ENCODE measurements at places on chromosomes 3 and 15.

DNA sequence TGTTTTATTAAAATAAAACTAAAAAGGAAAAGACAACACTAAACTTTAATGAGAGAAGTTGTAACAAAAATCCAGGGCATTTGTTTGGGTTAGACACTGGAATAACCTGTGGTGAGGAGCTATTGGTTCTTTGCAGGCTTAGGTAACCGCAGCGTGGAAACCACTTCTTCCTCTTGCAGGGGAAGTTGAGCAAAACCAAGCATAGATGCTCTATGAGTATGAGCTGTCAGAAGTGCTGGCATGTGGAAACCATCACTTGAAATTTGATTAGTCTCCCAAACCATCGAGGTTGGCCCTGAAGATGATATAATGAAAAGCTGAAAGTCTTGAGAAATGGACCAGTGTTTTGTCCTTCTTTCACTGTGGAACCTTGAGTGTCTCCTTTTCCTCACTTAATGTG lies 127.1 kb upstream of the RBMS3 start:
- ATAC-seq = no peak

DNA sequence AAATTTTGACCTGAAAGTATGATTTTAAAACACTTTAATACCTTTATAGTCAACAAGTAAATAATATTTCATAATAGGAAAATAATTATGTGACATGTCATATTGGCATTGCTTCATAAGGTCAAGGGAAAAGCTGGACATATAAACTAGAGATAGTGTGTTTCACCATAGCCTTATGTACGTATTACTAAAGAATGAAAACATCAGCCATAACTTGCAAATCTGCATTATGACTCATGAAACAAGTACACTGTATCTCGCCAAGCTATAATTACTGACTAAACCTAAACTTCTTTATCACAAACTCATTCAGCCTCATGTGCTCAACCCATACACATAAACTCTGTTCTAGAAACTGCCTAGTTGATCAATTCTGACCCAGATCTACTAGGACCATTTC lies 950.1 kb downstream of the FHIT start:
- no peak for ATAC-seq

DNA sequence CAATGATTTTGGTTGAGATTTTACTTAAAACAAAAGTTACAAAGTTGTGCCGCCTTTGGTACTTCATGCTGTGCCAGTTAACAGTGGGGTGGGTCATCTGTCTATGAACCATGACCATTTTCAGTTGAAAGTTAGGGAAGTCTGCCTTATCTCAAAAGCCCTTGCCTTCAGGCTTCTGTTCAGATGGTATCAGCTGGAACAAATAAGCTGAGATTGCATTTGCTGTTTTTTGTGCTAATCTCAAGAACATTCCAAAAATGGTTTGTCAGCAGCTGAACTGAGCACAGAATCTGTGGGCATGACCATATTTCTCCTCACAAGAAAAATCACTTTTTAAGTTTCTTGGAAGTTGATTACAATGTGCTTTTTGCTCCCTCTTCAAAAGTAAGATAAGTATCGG lies 142.3 kb downstream of the IL5RA start:
- ATAC-seq = no peak

DNA sequence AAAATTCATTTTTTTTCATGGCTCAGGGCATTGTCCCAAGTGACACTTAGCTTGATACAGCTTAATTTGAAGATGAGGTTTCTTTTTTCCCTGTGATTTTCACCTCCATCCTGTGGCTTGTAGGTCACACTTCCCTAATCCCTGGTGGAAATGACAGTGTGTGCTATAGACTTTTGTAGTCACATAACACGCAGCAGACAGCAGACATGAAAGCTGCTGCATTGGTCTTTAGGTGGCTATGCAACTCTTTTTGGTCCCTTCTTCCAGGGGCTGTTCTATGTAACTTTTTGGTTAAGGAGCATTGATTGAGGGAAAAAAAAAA lies 38.8 kb downstream of the TRAK1 start:
- no peak for ATAC-seq

DNA sequence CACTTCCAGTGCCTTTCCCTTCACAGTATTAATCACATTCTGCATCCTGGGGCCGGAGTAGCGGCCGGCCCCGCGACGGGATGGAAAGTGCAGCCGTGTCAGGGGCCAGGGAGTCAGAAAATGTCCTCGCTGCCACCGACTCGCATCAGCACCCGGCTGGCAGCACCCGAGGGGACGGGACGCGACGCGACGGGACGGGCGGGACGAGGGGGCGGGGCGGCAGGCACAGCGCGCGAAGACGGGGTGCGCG lies 353 bp downstream of the ATG3 start:
- peak; percentile 55 for ATAC-seq

DNA sequence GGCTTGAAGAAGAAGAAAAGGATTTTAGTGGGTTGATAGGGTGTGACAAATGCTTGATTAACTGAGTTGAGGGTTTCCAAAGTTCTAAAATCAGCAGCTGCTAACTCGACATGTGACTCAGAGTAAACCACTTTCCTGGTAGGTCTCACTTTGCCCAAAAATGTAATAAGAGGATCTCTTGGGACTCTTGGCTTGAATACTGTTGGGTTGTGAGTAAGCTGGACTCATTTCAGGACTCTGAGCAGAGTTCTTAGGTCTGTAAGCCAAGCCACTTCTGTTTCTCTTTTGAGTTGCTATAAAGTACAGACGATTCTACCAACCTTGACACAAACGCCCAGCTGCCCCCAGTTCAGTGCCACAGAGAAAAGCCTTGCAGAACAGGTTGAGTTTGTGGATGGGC lies 241.1 kb downstream of the ZNF621 start:
- ATAC-seq = no peak

GRCh38 chr15:62752657-62753517 lies 289.7 kb upstream of the TPM1 start:
- no peak for ATAC-seq

DNA sequence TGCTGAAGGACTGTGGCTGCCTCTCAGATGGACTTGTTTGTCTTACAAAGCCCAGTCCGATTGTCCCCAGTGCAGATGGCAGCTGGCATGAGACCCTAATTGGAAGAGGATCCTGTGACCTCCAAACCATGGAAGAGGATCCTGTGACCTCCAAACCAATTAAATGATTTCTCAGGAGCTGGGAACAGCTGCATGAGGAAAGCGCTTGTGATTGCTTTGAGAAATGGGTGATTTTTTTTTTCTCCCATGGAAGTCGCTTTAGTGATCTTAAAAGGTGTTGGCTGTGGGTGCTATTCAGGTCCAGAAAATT lies 68.4 kb upstream of the LARS2 start:
- no peak for ATAC-seq

DNA sequence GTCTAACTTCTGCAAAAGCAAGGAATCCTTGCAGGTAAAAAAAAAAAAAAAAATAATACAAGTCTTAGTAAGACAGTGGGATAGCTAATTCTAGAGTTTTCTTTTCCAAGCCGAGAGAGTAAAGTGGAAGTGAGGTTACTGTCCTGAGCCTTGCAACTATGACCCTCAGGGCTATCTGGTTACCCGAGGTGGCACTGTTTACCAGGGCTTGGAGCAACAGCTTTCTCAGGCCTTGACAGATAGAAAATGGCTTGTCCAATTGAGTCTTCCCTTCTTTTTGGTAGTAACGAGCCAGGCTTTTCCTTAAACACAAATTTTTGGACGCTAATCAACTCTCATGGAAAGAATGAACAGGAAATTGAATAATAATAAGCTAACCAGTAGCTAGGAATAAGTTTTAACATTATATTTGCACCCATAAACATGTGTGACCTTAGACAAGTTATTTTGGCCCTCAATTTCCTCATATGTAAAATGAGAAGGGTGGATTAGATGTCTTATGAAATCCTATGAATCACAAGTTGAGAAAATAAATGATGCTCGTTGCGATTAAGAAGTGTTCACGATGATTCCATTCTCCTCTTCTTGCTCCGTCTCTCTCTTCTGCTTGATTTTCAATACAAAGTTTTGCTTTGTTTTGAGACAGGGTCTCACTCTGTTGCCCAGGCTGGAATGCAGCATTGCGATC lies 236.9 kb upstream of the KBTBD8 start:
- no peak for ATAC-seq

DNA sequence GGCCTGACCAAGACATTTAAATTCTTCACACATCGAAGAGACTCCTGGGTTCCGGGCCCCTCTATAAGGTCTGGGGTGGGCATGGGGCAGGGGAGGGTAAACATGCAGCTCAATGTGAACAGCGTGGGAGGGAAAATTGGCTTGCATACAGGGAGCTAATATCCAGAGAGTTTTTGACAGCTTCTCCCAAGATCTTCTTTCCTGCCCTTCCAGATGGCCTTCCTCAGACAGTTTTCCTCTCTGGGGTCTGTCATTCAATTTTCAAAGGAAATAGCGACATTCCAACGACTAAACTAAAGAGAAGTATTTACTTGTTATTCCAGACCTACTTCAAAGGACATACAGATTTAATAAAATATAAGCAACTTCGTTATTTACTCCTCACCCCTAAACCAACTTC lies 1030.6 kb downstream of the MCTP2 start:
- no peak for ATAC-seq

- ATAC-seq = no peak
Measured at GRCh38 chr15:67969892-67970291, 84.2 kb upstream of the PIAS1 start.

- no peak for ATAC-seq
Measured at GRCh38 chr3:147422601-147423536, 13.7 kb downstream of the ZIC1 start.

DNA sequence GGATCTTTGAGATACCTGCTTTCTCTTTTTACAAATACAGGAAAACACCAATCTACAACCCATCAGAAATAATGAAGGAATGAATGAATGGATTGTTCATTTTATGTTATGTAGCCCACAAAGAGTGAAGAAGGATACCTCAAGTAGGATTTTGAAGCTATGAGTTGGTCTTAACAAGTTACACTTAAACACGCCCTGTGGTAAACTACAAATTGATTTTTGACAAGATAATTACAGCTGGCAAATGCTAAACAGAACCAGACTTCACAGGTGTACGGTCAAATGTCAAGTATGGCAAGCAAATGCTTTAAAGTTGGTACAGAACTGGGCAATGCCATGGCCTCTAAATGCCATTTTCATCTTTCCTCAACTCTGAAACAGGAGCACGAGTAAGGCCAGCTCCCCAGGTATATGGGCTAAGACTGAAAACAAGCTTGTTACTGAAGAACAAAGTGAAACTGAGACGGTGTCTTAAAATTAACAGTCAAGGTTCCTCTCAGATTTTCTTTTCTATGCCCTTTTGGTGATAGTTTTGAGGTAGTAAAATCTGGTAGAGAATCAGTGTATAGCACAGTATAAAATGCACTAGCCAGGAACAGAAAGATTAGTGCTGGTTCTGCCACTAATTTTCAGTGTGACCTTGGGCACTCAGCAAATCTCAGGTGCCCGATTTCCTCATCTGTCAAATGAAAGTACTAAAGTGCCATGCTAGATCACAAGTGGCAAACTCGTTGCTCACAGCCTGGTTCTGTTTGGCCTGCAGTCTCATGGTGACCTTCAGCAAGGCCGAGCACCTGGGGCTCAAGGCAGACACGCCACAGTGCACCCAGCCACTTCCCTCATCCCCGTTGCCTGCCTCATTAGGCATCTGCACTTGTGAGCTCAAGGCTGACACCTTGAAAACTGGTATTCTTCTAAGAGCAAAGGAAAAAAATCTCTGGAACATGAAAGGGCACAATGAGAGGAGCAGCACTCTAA lies 9.5 kb downstream of the RUVBL1 start:
- ATAC-seq = no peak

DNA sequence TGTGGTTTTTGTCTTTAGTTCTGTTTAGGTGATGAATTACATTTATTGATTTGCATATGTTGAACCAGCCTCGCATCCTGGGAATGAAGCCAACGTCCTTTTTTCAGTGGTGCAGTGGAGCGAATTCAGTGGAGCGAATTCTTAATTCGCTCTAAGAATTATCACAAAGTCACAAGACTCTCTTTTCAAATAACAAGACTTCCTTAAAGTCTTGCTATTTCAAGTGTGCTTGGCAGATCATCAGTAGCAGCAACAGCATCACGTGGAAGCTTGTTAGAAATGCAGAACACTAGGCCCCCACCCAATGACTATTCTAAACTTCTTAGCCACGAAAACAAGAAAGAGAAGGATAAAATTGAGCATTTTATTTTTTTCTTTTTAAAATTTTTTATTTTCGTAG lies 58.1 kb upstream of the CD200R1L start:
- no peak for ATAC-seq

DNA sequence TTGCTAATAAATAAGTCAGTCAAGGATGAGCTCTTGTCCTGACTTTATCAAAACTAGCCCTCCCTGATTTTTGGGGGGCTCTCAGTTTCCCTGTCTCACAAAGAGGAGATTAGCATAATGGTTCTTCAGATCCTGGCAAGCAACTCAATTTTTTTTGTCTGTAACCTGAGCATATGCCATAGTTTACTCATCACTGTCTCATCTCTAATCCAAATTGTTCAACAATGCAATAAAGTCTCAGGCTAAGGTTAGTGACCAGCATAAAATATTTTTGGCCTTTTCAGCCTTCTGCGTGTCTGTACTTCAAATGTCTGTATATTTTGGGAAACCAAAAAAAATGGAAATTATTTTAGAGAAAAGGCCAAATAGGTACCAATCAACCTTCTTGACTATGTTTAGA lies 465.6 kb upstream of the TPRG1 start:
- no peak for ATAC-seq

GRCh38 chr15:96346409-96346970 lies 16.0 kb downstream of the NR2F2 start:
- ATAC-seq = no peak

DNA sequence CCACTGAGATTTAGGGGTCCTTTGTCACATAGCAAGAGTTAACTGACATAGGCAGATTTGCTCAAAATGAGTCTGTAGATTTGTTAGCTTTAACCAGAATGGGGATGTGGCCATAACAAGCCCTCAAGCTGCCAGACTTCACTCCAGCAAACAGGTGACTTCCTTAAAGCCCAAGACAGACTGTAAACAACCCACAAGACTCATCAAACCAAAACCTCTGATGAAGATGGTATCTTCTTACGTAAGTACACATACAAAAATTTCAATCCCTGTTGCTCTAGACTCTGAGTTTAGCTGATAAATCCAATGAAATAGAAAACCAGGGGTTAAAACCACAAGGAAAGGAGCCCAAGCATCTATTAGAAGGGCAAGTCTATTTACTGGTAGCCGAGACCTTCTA lies 18.2 kb upstream of the ZBTB20 start:
- ATAC-seq = no peak

DNA sequence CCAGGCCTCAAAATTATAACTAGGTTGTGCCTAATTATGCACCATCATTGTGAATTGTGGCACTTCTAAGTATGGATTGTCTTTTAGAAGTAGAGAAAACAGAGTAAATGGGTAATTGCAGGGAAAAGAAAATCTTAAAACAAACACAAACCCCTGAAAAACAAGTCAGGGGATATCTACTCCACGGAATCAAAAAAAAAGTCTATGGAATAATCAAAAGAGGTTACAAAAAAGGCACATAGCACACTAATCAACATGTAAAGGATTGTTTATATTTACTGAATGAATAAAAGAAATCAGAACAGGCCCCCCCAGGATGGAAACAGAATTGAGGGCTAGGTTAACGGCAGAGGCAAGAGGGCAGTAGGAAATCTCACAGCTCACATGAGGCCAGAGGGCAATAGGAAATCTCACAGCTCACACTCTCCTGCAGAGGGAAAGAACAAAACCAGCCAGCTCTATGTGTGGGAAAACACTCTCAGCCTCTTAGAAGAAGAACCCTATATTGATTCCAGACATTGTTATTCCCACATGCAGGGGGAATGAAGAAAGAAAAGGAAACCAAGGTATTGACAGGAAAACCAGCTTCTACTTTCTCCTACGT lies 72.7 kb upstream of the FNDC3B start:
- peak; percentile 20 for ATAC-seq

GRCh38 chr3:107394502-107394901 lies 17.3 kb downstream of the CCDC54 start:
- no peak for ATAC-seq
